ENCODE measurements at places on chromosomes 5 and 9.

DNA sequence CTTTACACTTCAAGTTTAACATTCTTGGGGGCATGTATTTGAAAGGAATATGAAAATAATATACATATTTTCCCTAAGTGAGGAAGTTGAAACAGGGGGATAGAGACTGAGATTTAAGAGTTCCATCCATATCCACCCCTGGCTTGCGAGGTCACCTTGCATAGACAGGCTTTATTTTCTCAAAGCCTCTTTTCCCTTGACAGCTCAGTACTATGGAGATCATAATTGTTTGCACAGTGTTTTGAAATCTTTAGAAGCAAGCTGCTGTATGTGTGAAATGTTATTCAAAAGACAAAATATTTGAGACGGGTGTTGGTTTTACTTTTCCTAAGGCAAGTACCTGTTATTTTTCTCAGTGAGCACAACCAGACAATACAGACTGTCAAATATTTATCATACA lies 163.1 kb downstream of the LRRC70 start:
- DNase-seq, result no peak

DNA sequence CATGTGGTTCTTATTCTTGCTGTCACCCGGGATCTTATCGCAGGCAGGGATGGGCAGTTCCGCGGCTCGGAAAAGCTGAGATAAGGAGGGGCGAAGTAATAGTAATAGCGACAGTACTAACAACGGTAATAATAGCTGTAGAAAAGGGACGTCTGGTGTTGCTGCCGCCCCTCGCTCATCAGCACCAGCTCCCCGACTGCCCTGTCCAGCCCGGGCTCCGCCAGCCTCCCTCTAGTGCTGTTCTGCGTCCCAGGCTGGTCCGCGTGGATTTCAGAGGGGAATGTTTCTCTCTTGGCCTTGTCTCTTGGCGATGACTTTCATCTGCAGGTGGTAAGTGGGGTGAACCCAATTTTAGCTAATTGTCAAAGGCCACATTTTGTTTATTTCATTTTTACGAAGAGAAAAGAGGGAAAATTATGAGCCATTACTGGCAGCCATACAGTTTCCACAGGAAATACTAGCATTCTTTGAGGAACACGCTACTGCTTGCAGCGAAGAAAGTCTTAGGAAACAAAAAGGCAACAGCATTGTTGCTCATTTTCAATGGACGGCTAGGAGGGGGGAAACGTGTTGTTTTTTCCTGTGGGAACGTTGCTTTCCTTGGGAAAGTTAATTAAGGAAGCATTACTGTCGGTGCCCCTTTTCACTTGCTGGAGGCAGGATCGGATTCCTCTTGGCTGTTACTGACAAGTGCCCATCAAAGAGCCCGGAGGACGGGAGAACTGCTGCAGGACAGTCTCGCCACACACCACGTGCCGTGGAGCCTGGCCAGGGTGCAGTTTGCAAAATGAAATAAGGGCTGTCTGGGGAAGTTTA lies 762 bp downstream of the SNCAIP start:
- DNase-seq, result no peak

- DNase-seq, result no peak
Measured at GRCh38 chr9:78612091-78612490, 315.2 kb downstream of the PSAT1 start.

- DNase-seq, result no peak
Measured at GRCh38 chr5:75847561-75848021, 130.4 kb upstream of the POC5 start.

- no peak for DNase-seq
Measured at GRCh38 chr5:154197801-154198491, 7.4 kb downstream of the GALNT10 start.

DNA sequence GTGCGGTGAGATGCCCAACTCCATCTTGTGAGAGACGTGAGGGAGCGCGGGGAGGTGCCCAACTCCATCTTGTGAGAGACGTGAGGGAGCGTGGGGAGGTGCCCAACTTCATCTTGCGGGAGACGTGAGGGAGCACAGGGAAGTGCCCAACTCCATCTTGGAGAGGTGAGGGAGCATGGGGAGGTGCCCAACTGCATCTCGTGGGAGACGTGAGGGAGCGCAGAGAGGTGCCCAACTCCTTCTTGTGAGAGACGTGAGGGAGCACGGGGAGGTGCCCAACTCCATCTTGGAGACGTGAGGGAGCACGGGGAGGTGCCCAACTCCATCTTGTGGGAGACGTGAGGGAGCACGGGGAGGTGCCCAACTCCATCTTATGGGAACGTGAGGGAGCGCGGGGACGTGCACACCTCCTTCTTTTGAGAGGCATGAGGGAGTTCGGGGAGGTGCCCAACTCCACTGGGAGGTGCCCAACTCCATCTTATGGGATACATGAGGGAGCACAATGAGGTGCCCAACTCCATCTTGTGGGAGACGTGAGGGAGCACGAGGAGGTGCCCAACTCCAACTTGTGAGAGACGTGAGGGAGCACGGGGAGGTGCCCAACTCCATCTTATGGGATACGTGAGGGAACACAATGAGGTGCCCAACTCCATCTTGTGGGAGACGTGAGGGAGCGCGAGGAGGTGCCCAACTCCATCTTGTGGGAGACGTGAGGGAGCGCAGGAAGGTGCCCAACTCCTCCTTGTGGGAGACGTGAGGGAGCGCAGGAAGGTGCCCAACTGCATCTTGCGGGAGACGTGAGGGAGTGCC lies 235.4 kb downstream of the CACNA1B start:
- DNase-seq, result no peak

DNA sequence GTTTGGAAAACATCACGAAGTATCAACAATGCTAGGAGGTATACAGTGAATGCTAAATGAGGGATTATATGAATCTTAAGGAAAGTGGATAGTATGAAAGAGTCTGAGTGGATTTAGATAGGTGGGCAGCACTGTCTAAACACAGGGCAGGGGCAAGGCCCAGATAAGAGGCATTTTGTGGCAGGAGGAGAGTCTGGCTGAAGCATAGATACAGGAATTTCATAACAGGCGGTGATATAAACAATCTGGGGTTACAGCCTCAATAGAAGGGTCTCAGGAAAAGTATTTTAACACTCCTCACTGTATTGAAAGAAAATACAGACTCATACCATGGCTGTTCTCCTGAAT lies 96.9 kb downstream of the PLPP1 start:
- no peak for DNase-seq

DNA sequence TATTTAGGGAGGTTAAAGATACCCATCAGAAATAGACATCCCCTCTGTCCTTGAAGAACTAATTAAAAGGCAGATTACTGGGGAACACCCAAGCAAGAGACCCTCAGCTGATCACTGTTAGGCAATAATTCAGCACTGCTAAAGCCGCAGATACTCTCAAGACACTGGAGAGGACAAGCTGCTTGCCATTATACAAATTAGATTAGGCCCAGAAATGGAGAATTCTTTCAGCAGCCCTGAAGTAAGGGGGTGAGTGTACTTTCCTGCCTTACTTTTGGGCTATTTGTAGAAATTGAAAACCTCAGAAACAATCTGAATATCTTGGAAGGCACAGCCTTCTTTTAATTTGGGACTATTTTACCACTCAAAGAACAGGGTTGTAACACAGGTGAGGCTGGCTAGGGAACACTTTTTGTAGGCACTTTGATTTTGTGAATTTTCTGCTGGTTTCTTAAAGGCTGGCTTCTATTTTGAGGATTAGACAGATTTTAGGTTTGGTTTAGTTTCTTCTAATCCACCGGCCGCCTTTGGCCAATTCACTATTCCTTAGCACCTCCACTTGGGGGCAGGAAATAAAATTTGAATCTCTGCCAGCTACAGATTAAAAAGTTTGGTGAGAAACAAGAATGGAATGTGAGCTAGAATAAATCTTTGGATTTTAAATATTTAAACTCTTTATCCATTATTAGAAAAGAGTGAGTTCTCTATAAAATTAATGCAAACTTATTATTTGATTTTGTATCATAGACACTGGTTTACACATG lies 106.0 kb downstream of the SMARCA2 start:
- peak; percentile 81 for DNase-seq

DNA sequence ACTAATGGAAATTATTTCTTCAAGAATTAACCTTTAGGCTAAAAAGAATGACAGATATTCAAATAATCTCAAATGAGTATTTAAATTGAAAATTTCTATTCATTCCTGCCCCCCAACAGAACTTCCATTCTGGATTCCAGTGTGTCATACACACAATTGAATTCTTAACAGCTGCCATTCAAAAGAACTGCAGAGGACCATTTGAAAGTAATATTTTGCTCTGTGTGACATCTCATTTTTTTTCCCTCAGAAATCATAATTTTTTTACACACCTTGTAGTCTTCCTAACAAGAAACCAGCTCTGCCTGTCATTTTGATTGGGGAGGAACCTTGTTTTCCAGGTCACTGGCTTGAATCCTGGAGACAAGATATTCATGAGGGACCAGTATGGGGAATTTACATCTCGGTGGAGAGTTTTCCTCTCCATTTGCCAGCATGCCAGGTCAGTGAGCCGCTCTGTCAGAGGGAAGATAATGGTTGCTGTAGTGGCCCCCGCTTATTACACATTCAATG lies 358.7 kb upstream of the ITGA1 start:
- DNase-seq, result no peak

DNA sequence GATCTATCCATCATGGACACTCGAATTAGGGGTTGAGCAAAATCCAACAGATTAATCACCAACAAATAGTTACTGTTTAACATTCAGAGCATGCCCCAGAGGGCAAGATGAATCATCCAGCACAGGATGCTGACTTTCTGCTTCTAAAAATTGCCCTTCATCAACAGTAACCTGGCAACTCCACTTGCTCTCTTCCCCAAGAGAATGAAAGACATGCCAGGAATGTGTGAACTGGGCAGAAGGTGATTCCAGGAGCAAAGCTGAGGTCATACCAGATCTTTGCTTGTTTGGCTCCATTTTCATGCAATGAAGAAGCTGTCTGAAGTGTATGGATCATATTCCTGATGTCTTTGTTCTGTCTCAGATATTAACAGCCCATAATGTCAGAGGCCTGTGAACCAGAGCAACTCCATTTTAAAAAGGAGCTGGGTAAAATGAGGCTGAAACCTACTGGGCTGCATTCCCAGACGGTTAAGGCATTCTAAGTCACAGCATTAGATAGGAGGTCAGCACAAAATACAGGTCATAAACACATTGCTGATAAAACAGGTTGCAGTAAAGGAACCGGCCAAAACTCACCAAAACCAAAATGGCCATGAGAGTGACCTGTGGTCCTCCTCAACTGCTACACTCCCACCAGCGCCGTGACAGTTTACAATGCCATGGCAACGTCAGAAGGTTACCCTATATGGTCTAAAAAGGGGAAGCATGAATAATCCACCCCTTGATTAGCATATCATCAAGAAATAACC lies 2.5 kb upstream of the ZNF367 start:
- DNase-seq, result peak; percentile 96

GRCh38 chr9:114467226-114467750 lies 38.0 kb downstream of the WHRN start:
- no peak for DNase-seq

DNA sequence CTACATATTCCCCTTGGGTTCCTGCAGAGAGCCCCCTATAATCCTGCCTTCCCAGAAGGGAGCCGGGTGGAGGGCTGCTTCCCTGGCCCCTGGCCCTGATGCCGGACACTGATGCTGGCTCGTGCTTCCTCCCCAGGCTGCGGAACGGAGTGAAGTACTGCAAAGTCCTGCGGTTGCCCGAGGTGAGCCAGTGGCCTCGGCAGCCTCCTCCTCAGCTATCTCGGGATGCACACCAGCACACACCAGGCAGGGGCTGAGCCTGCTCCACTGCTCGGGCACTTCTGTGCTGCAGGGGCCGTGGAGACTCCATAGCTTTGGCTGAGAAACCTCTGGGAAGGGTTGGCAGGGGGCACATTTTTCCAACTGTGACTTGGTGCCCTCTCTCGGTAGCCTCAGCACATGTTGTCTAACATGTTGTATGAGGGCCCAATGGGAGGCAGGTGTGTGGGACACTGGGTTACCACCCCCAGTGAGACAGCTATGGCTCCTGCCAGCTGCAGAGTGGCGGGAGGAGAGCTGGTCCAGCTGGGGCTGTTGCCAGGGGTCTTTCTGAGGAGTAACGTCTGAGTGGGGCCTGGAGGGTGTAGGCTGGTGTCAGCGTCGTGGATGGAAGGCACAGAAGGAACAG lies 38.4 kb downstream of the USP20 start:
- DNase-seq, result no peak

DNA sequence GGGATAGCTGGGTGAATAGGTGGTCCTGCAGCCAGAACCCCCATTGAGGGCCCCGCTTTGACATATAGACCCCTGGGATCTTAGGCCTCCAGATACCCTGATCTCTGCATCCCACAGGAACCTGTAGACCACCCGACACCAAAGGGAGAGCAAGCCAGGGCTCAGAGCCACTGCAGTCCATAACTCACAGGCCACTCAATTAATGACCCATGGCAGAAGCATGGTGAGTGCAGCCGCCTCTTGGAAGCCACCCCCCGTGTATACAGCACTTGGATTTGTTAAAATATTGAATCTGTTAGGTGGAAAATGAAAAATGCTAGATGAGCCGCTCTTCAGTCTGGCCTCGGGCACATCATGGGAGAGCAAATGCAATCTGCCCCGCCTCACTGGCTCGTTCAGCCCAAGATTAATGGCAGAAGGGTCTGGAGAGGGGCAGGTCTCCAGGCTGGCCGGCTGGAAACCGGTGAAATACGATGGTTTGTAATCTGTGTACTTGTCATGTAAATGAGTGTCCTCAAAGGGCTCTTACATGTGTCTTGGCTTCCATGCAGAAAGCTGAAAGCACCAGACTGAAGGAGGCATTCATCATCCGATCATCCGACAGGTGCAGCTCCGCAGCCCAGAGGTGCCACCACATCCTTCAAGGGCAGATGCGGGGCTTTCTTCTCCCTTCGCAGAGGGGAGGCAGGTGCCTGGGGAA lies 111.3 kb downstream of the OLFM1 start:
- no peak for DNase-seq

GRCh38 chr9:27165068-27165467 lies 56.0 kb downstream of the TEK start:
- no peak for DNase-seq

GRCh38 chr9:114321759-114322158 lies 1.1 kb upstream of the ORM1 start:
- no peak for DNase-seq

GRCh38 chr9:38680837-38681445 lies 39.0 kb downstream of the FAM240B start:
- DNase-seq, result no peak

DNA sequence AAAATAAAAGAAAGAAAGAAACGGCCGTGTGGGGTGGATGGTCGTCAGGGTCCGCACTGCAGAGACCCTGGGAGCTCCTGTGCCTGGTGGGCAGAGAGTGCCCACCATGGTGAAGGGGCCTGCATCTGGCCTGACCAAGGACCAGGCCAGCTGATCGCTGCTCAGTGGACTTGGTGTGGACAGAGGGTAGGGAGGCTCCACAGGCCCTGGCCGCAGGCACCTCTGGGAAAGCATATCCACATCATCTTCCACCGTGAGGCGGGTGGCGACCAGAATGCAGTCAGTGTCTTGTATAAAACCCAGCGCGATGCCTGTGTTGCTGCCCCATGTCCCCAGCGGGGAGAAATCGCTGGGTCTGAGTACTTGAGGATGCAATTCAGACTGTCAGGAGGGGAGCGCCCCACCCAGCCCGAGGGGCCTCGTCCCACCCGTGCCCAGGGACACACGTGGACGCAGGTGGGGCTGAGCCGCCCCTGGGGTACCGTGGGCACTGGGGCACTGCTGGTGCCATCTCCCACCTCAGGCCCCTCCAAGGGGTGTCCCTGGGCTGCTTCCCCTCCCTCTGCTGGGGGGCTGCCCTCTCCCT lies 27.8 kb upstream of the SLC6A19 start:
- DNase-seq, result no peak
